ENCODE measurements at places on chromosomes 5 and 9.

DNA sequence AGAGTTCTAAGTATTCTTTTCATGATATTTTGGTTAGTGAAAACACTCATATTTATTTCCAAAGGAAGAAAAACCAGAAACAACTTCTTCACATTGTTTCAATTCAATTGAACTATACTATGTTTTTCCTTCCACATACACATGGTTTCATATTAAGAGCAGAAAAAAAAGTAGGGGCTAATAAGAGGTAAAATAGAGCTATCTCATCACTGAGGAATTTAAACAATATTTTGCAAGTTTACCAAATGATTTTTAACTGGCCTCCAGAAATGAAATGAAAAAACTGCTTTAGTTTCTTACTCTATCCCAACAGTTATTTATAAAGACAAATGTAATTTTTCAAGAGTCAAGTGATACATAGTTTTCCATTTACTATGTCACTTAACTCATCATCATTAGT lies 233.5 kb downstream of the RFX3 start:
- no peak for DNase-seq

DNA sequence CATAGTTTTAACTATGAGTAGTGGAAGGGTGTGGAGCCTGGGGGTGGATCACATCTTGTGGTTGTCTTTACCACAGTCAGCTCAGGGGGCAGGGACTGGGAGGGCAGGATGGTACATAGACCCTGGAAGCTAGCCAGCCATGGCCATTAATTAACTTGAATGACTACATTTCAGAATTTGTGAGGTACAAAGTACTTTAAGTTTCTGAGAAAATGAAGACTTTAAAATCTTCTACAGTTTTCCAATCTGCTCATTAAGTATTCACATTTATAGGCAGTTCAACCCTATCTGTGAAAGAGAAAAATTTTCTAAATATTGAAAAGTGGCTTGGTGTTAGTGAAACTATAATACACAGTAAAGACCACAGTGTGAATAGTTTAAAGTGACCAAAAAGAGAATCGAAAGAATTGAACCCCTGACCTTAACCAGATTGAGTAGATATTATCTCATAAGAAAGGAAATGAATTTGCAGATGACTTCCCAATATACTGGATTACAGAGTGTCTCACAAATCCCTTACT lies 234.2 kb upstream of the MEF2C start:
- no peak for DNase-seq

- no peak for DNase-seq
Observed at GRCh38 chr9:129649726-129650679, 8.1 kb upstream of the ASB6 start.

DNA sequence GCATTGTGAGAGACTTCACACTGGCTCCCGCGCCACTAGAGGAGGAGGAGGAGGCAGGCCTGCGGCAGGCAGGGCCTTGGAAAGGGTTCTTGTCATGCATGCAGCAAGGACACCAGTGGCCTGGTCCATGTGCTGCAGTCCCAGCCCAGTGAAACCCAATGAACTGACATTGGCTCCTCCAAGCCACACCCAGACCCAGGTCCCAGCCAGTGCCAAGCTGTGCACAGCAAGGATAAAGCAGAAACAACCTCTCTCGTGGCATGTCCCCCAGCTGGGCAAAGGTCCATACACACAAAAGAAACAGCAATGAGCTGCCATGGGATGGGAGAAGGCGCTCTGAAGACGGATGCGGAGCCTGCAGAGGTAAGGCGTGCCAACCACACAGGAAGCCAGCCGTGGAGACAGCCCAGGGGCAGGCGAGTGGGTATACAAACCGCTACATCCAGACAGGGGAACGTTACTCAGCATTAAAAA lies 89.2 kb downstream of the SEMA4D start:
- DNase-seq = peak; percentile 70

- no peak for DNase-seq
Observed at GRCh38 chr5:140005145-140005591, 37.9 kb downstream of the NRG2 start.

DNA sequence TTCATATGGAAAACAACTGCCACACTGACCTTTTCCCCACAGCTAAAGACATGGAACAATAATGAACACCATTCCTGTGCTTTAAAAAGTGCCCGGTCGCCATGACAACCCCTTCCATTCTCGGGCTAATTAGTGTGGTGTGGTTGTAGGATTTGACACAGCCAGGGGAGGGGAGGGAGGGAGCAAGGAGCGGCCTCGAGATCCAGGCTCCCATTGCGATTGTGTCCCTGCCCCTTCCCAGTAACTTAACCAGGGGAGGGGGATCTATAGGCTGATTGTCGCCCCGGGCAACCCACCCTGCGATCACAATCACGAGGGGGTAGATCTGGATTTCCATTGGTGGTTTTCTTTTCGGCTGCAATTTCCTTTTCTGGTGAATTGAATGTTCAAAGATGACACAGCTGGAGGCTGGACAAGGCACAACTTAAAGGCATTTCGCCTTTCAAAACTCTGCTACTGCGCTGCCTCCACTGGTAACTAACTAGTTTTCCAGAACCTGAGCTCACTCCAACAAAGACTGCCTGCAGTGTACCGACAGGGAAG lies 96.7 kb upstream of the RETREG1 start:
- no peak for DNase-seq

- DNase-seq = no peak
Observed at GRCh38 chr9:130651221-130651620, 13.2 kb upstream of the PRDM12 start.

GRCh38 chr9:33287087-33287490 lies 3.2 kb upstream of the NFX1 start:
- peak; percentile 37 for DNase-seq

GRCh38 chr5:147939431-147940114 lies 33.2 kb upstream of the C5orf46 start:
- no peak for DNase-seq

GRCh38 chr9:86337469-86338108 lies 16.6 kb downstream of the TUT7 start:
- no peak for DNase-seq

- DNase-seq = no peak
Observed at GRCh38 chr9:128145536-128145935, 3.7 kb upstream of the LCN2 start.

DNA sequence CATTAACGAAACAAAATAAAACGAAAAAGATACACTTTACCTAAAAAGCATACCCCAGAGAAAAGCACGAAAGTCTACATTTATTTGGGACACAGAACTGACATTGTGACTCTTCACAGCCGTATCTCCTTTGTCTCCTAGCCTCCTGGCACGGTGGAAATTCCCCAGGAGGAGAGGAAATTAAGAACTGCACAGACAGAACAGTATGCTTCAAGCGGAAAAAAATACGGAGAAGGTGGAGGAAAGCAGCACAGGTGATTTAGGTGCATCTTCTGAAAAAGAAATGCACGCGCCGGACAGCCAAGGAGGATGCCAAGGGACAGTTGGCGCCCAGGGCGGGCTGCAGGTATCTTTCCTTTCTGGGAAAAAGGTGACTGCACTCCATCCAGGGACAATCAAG lies 32.0 kb downstream of the DDX31 start:
- DNase-seq = no peak

DNA sequence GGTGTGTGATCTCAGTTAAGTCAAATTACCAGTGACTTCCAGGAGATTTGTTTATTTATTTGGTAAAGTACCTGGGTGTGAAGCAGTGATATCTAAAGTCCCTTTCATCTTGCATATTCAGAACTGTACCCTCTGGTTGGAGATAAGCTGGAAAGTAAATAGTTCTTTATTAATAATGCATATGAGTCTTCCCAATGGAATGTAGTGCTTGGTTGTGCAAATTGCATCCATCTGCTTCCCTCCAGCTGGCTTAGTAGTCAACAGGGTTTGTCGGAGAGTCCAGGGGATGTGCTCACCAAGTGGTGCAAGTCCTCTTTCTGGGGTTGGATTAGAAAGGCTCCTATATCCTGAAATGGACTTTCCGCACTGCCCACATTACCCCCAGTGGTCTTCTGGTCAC lies 42.0 kb downstream of the TRPM3 start:
- no peak for DNase-seq

DNA sequence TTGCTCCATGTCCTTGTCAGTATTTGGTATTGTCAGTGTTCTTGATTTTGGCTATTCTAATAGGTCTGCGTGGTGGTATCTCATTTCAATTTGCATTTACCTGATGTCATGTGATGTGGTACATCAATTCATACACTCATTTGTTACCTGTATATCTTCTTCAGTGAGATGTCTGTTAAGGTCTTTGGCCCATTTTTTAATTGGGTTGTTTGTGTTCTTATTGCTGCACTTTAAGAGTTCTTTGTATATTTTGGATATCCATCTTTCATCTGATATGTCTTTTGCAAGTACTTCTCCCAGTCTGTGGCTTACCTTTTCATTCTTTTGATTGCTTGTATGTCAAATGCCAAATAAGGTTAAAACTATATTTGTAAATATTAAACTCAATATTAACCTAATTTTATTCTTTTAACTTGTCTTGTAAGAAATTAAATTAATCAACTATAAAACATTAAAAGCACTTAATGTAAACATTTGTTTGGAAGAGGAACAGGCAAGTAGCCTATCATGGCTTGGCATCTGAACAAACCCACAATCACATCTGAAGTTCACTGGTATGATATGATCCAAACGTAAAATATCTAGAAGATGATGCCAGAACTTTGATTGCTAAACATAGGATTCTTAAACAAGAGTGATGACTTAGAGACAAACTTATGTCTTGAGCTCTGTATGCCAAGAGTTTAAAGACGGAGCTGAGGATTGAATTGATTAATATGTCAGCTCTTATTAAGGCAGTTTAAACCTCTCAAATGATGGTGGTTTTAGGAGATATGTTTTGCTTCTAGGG lies 587.3 kb downstream of the ANXA1 start:
- no peak for DNase-seq

- no peak for DNase-seq
Observed at GRCh38 chr5:173420108-173420507, 91.9 kb upstream of the STC2 start.

GRCh38 chr5:124655251-124655917 lies 91.1 kb downstream of the ZNF608 start:
- DNase-seq = no peak

- no peak for DNase-seq
Observed at GRCh38 chr5:9054821-9055589, 490.9 kb downstream of the SEMA5A start.

GRCh38 chr9:112361601-112362000 lies 18.3 kb upstream of the HSDL2 start:
- no peak for DNase-seq

- no peak for DNase-seq
Observed at GRCh38 chr5:144712090-144712489, 541.4 kb downstream of the KCTD16 start.

DNA sequence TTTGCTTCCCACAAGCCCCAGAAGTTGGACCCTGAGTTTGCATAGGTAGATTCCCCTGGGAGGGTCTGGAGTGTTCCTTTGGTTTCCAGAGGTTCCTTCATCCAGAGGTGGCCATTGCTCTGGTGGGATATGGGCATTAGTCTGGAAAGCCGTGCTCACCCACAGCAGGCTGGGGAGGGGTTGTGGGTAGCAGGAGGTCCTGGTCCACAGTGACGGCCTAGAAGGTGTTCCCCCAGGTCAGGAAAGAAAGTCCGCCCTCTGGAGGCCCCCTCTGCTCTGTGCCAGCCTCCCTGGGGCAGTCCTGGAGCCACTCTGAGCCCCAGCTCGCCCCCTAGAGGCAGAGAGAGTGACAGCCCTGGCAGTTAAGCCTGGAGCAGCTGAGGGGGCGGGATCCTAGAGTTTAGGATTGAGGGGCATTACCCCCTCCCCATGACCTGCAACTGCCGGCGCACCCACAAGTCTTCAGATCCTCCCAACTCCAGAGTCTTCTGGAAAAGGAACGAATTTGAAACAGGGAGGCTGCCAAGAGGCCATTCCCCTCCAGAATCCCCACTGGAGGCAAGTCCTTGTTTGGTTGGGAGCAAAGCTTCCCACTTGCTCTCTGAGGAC lies 36.8 kb downstream of the NDST1 start:
- peak; percentile 59 for DNase-seq

- no peak for DNase-seq
Observed at GRCh38 chr5:53288511-53288910, 179.0 kb upstream of the MOCS2 start.

DNA sequence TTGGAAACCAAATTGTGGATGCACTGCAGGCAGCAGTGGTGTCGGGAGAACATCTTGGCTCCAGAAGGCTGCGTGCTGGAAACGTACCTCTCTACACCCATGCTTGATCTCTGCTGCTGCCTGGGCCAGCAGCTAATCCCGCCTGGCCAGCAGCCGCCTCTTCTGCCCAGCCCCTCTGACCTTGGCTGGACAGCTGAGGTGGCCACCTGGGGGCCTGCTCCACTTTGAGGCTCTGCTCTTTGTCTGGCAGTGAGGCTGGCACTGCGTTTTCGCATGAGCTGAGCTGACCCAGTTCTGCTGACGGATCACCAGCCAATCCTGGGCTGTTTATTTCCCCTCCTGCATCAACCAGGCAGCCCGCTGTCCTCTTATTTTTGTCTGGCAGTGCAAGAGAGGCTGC lies 154.9 kb downstream of the TENT4A start:
- DNase-seq = no peak

GRCh38 chr5:156755421-156756087 lies 94.5 kb upstream of the PPP1R2B start:
- DNase-seq = no peak

DNA sequence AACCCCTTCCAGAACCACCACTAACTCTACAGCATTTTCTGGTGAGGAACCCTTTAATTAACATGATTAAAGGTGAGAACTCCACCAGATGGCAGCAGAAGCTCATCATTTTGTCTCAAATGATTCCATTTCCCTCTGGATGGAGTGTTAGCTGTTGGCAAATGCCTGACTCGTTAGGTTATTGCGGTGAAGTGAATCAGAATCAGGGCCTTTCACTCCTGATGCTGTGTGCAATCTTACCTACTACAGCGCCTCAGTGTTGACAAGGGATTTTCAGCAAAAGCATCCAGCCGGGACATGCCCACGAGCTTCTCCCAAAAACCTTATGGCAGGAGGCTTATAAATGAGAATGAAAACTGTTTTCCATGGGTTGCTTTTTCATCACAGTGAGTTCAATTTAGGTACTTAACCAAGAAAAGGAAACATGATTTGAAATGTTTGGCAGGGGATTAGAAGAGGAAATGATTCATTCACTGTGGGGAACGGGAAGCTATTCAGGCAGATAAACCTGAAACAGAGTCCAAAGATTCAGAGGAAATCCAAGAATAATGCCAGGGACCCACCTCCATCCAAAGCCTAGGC lies 48.0 kb upstream of the CAST start:
- DNase-seq = peak; percentile 32

All from activated CD8-positive, alpha-beta memory T cell treated with anti-CD3 and anti-CD28 coated beads, Interleukin-2, amount 50 U/mL, for 4 hours (primary cell).